ENCODE measurements at places on chromosomes 1 and 21.

GRCh38 chr21:42002421-42002958 lies 7.7 kb downstream of the ZBTB21 start:
- peak; percentile 31 for DNase-seq

DNA sequence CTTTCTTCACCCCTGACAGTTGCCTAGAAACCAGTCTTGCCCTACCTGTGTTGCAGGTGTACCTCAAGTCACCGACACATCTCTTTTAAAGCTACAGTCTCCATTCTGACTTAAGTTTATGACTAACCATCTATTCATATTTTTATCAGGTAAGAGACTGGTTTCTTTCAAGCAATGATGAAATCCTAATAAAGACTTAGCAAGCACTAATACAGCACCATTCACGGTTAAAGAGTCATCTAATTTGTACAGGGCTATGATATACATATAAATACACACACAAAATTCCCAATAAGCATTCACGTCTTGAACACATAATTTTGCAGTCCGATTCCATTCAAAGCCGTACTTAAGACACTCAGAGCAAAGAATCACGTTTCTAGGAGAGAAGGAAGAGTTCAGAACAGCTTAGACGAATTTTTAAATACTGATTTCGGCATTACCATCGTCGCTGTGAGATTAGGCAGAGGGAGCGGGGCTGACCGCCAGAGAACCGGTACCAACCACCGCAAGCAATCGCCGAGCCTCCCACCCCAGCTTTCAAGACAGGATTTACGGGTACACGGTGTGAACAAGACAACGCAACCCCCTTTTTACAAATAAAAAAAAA lies 943 bp downstream of the ERRFI1 start:
- DNase-seq: peak; percentile 6

GRCh38 chr21:32298148-32298559 lies 501 bp upstream of the MRAP start:
- DNase-seq: no peak

- DNase-seq: no peak
Measured at GRCh38 chr1:1317420-1317819, 7.0 kb downstream of the INTS11 start.

- no peak for DNase-seq
Measured at GRCh38 chr1:95509989-95510388, 276.0 kb downstream of the RWDD3 start.

DNA sequence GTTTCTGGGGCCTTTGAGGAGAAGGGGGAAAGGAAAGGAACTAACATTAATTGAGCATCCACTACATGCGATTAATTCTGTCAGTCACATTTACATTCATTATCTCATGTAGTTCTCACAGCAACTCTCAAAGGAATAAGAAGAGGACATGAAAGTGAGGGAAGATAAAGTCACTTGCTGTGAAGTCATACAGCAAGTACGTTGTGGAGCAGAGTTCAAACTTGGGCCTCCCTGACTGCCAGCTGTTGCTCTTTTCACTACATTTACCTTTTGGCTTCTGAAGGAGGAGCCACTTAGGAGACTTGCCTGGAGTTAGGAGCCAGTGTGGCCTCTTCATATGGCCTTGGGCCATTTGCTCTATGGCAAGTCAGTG lies 6.2 kb downstream of the ZNF691 start:
- DNase-seq: peak; percentile 51

DNA sequence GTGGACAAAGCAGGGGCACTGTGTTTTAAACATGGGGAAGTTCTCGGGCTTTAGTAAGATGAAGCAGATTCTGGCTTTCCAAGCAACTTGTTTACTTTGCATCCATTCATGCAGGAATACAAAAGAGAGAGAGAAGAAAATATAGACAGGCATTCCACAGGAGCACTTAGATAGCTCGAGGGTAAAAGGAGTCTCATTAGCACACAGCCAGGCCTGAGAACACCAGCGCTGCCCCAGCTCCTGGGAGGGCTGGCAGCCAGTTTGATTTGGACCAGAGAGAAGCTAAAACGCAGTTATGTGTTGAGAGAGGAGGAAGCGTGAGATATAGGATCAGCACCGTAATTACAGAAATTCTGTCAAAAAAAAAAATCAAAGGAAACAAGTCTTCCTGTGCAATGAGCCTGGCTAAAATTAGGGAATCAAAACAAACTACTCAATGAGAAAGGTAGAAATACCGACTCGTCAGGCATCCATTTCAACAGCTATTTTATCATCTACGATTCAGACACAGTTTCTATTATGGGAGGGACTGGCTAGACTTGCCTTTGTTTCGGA lies 68.2 kb downstream of the CLSTN1 start:
- DNase-seq: no peak

Measured in germinal center (tissue), 1 donor.